HFF-Myc (cell line): ENCODE measurements at places on chromosomes 2 and 18.

DNA sequence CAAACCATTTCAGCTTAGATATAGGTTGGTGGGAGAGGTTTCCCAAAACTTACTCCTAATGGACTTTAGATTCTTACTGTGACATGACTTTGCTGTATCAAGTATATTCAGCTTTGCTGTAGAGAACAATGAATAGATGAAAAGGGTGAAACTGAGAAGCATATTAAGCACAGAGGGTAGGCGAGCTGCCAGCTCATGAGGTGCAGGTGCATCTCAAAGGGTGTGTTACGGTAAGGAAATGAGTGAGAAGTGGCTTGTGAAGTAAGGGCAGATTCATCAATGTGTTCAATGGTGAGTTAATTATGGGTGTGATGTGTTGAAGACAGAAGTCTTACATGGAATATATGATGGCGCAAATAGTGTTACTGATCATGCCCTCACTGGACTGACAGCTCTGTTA, 49.3 kb downstream of the CD8B2 start:
- no peak for DNase-seq

DNA sequence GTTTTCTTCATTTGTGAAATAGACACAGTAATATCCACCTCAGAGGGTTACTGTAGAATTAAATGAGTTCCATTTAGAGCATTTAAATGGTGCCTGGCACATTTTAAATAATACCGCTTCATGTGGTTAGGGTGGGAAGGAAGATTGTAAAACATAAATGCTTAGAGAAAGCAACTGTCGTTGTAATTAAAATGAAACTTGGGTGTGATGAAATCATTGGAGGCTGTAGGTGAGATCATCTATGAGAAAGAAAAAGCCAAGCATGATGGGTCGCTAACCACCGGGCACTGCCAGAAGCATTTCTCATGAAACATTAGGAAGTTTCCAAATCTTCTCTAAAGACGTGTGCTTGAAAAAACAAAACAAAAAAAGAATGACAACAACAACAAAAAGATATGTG, 8.2 kb upstream of the SLC39A10 start:
- DNase-seq, result no peak

DNA sequence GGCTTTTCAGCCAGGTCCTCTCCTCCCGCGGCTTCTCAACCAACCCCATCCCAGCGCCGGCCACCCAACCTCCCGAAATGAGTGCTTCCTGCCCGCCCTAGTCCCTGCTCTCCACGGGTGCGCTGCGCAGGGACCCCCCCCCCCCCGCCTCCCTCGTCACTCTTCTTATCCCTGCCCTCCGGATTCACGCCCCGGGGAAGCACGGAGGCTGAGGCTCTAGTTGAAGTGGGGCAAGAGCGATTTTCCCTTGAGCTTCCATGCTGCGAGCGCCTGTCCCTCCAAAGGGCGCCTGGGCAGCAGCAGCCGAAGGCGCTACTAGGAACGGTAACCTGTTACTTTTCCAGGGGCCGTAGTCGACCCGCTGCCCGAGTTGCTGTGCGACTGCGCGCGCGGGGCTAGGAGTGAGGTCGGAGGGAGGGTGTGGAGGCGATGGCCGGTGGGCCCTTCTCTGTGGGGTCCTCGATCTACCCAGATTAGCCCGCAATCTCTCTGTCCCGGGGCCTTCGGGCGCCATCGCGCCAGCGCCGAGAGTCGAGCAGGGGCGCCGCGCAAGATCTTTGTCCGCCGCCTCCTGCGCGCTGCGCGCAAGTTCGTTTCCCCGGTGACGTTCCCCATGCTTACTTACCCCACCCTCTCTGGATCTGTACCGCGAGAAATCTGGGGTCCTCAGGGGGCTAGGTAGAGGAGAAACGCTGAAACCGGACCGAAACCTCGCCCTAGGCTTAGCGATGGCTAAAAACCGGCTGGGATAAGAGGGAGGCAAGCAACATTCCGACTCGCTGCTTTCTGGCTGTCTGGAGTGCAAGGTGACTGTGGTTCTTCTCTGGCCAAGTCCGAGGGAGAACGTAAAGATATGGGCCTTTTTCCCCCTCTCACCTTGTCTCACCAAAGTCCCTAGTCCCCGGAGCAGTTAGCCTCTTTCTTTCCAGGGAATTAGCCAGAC, 677 bp downstream of the GAD1 start:
- DNase-seq, result no peak

DNA sequence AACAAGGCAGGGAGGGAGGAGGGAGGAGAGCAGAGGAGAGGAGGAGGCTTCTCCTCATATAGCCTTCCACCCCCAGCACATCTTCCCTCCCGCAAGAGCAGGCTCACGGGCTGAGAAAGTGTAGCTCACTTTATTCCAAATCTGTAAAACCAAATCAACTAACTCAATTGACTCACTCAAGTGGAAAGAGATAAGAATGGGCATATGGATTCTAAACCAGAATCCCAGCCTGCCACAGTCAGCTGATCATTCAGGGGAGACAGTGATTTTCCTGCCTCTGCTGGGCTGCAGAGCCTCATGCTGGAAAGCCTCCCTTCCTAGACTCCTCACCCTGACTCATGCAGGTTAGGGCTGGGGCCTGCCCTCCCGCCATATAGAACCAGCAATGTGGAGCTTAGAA, 4.2 kb upstream of the TWSG1 start:
- DNase-seq, result no peak

GRCh38 chr2:42900289-42900891, 108.0 kb upstream of the HAAO start:
- peak; percentile 83 for DNase-seq
